ENCODE measurements at places on chromosomes 6 and 20.

DNA sequence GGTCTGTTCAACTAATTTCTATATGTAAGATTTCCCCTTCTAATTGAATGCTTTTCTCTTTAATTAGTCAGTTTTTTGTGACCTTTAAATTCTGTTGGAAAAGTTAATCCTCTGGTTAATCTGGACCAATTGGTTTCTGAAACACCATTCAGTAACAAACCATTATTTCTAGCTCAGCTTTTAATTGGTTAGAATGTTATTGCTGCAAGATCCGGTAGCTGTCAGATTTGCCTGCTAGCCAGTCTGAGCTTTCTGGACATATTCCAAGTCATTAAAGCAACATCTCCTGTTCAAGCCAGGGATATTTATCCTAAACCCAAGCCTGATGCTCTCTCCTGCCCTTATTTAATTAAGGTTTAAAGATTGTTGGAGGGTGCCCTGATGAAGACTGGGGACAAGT is 55.1 kb upstream of the FBXL4 start:
- DNase-seq = no peak

DNA sequence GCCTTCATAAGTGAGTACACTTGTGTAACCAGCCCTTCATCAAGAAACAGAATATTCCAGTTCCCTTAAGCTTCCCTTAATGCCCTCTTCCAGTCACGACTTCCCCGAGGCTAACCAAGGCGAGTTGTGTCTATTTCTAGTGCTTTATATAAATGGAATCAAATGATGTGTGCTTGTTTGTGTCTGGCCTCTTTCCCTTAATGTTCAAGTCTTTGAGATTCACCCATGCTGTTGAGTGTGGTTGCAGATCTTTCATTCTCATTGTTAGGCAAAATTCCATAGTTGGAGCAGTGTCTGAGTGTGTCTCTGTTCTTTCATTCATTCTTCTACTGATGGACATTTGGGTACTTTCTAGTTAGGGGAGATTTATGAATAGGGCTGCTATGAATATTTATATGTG is 135.0 kb downstream of the CEBPB start:
- no peak for DNase-seq

DNA sequence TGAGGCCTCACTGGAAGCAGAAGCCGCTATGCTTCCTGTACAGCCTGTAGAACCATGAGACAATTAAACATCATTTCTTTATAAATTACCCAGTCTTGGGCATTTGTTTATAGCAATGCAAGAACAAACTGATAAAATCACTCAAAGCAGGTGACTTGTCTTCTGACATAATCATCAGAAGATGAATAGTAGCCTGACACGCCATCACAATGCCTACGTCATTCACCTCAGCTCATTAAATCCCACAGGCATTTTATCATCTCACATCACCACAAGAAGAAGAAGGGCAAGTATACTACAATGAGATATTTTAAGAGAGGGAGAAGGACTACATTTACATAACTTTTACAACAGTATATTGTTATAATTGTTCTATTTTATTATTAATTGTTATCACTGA is 3.1 kb upstream of the CAP2 start:
- DNase-seq = no peak

- DNase-seq = no peak
These were observed 47.4 kb downstream of the SLC23A2 start for GRCh38 chr20:4953881-4954280.

DNA sequence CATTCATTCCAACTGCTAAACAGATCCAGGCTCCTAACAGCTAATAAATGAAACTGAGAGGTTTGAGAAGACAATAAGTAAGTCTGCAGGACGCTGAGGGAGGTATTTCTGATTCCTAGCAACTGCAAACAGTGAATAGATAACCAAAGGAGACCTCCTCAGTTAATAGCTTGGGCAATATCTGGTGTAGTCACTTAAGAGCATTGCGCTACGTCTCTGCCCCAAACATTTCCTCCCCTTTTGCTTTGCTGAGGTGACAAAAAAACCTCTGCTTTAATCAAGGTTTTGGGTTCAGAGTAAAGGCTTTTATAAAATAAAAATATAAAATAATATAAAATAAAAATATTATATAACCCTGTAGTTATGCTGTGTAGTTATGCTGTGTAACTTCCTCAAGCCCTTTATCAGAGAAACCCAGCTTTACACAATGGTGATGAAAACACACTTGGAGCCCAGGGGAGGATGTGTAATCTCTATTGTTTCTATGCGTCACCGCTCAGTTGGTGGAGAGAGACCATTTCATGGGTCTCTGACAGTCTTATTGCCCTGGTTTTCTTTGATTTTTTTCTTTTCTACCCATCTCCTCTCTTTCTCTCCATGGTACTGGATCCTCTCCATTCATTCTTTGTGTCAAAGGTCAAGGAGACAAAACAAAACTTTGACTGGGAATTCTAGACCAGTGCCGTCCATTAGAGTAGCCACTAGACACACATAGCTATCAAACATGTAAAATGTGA is 18.9 kb upstream of the CALHM5 start:
- DNase-seq = no peak
